IPS DF 19.7 (cell line): ENCODE measurements at places on chromosomes 16 and 17.

DNA sequence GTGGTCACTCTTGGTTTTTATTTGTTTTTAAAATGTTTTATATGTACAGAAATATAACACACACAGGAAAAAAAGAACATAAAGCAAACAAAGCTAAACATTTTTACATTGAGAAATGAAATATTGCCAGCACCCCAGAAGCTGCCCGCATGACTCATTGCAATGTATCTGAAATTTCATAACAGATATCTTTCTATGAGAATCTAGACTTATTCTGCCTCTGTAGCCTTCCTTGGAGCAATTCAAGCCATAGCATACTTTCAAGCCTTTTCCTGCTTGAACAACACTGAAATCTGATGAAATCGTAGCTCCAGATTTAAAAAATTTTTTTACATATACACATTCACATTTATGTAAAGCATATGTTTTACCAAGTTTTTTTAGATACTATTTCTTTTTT, 86.9 kb downstream of the RBBP6 start:
- no peak for DNase-seq

DNA sequence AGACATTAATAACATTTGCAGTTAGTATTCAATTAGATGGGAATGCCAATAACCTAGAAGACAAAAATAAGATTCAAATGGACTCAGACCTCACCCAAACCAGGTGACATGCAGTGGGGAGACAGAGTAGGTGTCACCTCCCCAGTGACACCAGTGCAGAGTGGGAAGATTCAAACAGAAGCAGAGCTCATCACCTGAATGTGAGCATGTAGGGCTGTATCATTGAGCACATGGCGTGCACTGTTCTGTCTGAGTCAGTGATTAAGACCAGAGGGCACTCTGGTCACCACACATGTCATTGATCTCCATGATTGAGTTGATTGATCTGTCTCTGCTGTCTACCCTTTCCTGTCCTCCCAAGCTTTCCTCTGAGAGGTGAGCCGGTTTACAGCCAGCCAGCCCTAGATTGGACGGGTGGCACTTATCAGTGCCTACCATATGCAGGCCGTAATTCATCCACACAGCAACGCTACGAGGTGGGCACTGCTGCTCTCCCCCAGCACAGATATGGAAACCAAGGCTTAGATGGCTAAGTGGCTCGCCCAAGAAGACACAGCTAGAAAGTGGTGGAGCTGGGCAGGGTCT, 34.0 kb downstream of the RHBDL3 start:
- no peak for DNase-seq

DNA sequence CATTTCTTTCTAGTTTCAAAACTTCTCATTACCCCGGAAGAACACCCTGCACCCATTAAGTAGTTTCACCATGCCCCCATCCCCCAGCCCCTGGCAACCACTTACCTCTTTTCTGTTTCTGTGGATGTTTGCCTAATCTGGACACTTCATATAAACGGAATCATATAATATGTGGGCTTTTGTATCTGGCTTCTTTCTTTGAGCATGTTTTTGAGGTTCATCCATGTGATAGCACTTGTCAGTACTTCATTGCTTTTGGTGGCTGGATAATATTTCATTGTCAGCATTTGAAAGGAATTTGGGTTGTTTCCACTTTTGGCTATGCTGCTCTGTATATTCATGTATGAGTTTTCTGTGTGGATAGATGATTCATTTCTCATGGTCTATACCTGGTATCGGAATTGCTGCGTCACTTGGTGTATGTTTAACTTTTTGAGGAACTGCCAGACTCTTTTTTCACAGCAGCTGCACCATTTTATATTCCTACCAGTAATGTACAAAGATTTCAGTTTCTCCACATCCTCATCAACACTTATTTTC, 30.0 kb upstream of the SLC5A10 start:
- no peak for DNase-seq

- DNase-seq, result no peak
These were observed 20.4 kb downstream of the KRT12 start for GRCh38 chr17:40846515-40847144.

DNA sequence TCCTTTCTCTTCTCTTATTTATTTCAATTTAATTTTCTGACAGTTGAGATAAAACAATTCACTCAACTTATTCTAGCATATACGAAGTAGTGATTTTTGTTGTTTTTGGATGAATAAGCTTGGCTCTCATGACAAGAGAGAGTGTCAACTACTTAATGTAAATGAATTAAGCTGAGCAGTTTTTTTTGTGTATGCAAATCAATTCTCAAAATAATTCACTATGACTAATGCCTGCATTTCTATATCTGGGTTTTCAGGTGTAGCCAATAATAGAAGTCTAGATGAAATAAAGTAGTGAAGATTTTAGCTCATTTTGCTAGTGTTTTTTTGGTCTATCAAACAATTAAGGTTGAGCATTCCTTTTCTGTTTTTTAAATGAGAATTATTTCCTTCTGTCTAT, 1354.0 kb downstream of the CDH8 start:
- DNase-seq, result no peak

- no peak for DNase-seq
These were observed 73.1 kb downstream of the LMF1 start for GRCh38 chr16:897701-898100.

DNA sequence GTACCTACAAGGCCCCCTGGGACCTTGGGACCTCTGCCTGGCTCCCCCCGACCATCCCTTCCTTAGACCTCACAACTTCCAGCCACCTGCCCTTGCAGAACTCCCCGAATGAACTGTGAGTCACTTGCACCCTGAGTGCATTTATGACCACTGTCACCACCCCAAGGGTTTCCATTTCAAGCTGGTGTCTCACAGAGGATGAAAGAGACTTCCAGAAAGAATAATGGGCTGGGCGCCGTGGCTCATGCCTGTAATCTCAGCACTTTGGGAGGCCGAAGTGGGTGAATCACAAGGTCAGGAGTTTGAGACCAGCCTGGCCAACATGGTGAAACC, 124.5 kb upstream of the CIBAR2 start:
- no peak for DNase-seq

GRCh38 chr17:70517816-70518215, 348.5 kb downstream of the KCNJ2 start:
- no peak for DNase-seq

GRCh38 chr17:48006936-48007709, 30.5 kb downstream of the COPZ2 start:
- DNase-seq, result no peak

DNA sequence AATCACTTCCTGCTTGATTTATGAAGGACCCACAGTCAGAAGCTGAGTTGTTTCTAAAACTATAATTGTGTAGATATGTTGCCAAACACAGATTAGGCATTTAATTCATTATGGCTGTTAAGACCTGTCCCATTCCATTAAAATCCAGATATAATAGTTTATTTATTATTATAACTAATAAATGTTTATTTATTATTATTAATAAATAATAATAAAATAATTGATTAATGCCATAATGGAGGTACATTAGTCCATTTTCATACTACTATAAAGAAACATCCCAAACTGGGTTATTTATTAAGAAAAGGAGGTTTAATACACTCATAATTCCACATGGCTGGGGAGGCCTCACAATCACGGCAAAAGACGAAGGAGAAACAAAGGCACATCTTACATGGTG, 1240.9 kb downstream of the CDH11 start:
- no peak for DNase-seq

- peak; percentile 23 for DNase-seq
These were observed 837 bp upstream of the PRDM7 start for GRCh38 chr16:90077757-90078578.

- no peak for DNase-seq
These were observed 186.9 kb upstream of the WSB1 start for GRCh38 chr17:27106982-27107360.

DNA sequence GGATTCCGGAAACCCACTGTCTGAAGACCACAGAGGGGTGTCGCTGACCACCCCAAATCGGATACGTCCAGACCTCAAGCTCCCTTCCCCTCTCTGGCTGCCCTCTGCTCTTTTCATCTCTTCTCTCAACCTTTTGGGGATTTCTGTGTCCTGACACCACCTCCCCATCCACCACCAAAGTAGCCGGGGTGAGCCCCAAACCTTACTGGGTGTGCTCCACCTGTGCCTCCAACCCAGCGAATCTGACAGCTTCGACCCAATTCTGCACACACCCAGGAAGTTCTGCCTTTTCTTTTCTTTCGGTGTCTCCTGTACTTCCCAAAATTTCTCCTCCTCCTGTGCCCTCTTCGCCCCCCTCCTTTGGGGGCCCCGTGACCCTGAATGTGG, 534 bp downstream of the KCTD11 start:
- no peak for DNase-seq

GRCh38 chr17:9146064-9146463, 124.8 kb downstream of the NTN1 start:
- DNase-seq, result no peak

GRCh38 chr16:79826732-79827475, 226.4 kb upstream of the MAF start:
- DNase-seq, result no peak

DNA sequence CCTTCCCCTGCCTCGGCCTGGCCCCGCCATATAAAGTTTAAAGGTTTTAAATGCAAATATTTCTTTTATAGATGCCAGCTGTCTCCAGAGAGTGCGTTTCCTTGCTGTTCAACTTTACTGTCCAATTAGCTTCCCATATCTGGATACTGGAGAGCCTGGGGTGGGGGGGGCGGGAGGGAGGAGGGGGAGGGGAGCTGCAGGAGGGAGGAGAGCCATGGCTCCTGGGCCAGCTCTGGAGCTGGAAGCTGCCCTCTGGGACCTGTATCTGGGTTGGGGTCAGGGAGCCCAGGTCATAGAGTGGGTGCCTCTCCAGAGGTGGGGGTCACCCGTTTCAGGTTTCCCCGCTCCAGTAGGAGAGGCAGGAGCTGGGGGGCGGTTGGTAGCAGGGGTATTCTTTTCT, 6.2 kb upstream of the GSE1 start:
- DNase-seq, result no peak

- DNase-seq, result no peak
These were observed 6.3 kb downstream of the HAGH start for GRCh38 chr16:1820096-1820945.

DNA sequence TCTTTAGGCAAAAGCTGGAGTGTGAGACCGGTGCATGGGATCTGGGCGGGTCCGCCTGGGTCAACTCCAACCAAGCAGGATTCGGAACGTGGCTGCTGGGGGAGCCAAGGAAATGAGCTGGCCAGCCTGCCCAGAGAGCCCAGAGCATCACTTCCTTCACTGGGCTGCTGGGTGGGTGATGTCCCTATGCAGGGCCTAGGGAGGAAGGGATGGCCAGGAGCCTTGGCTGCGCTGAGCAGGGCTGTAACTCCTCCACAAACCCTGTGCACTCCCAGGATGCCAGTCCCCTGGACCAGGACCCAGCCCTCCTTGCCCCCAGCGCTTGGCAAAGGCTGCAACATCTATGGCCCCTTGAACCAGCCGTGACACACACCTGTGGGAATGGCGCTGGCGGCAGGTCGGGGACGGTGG, 138.4 kb downstream of the RAB11FIP4 start:
- DNase-seq, result no peak

DNA sequence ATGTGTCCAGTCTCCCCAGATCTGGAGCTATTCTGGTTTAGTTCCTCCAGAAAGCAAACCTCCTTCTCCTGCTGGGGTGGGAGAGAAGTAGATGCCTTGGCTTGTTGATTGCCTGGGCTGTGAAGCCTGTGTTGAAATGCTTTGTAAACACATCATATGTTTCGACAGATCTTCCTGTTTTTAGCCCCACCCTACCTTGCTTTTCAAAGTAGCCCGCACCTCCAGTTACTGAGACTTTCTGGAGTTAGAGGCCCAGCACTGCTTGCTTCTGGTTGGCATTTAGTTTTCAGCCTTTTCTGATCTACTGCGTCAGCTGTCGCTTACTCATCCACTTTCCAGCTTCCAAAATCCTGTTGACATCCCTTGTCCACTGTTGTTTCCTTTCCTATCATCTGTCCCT, 17.9 kb upstream of the NDEL1 start:
- DNase-seq, result no peak

- no peak for DNase-seq
These were observed 681.0 kb upstream of the KIF2B start for GRCh38 chr17:53141731-53142130.

DNA sequence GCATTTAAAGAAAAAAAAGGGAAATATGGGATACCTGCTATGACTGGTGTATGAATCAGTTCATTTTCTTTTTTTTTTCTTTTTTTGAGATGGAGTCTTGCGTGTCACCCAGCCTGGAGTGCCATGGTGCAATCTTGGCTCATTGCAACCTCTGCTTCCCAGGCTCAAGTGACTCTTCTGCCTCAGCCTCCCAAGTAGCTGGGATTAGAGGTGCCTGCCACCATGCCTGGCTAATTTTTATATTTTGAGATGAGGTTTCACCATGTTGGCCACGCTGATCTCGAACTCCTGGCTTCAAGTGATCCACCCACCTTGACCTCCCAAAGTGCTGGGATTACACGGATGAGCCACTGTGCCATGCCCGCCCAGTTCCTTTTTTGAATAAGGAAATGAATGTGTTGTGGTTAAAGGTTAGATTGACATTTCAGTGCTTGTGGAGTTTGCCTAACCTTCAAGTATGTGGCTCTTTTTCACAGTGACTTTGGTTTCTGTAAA, 7.7 kb downstream of the HAPSTR1 start:
- no peak for DNase-seq

DNA sequence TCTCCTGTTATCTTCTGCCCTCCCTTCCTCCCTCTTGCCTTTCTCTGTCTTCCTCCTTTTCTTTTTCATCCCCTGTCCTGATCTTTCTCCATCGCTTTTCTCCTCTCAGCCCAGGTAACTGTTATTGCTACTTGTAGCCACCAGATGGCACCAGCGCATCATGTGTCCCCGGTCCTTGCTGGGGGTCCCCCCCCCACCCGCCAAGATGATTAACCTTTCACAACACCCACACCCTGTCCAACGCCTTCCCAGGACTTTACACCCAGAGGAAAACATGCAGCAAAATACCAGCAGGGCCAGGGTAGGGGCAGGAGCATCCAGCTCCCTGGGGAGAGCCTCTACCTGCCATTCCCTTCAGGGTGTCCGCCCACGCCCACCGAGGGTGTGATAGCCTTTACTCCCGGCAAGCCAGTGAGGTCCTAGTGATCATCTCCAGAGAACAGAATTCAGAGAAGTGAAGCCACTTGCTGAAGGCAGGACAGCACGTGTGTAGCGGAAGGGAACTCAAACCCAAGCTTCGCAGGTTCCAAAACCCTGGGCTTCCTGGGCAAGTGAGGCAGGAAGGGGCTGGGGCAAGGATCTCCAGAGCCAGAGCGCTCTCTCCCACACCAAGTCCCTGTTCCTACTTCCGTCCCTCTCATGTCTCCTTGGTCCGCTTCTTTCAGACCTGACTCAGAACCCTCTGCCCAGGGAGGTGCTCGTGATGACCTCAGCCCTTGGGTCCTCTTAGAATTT, 13.4 kb upstream of the TAC4 start:
- DNase-seq, result no peak

- DNase-seq, result no peak
These were observed 10.5 kb downstream of the TMIGD1 start for GRCh38 chr17:30323262-30323894.
